ENCODE measurements at places on chromosomes 3 and 15.

GRCh38 chr3:50658831-50659230 lies 15.9 kb upstream of the DOCK3 start:
- DNase-seq, result no peak

DNA sequence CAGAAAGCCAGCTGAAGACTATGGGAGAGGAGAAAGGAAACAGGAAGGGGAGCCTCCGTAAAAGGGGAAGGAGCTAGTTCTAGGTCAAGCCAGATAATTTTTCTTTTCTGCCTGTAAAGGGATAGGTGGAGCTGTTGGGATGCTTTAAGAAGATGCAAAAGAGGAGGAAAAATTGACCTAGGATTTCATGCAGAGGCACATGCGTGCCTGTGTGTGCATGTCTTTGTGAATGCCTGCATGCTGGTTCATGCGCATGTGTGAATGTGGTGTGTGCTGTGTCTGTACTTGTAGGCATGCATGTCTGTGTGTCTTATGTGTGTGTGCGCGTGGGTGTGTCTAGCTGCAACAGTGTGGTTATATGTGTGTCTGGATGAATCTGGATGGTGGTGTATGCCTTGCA lies 27.3 kb downstream of the CCDC33 start:
- no peak for DNase-seq

DNA sequence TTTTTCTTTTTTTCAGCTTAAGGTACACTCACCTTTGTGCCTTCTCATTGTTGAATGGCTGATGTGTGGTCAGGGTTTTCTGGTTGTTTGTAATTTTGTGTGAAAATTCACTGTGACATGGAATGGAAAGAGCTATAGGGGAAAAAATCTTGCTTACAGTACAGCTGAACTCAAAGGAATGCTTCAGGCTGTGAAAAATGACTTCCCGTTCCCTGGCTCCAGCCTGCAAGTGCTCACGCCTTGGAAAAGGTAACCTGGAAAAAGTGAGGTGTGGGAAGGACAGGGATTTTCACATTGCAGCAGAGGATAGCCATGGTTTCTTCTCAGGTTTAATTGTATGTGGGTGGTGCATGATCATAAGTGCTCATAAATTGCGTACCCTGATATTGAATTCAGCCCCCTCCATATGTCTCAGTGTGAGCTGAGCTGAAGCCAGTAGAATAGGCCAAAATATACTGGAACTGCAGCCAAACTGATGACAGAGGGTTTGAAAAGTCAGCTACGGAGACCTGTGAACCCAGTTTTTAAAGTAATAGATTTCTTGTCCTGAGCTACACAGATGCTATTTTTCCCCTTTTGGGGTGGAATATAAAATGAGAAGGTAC lies 228.7 kb upstream of the RASGRP1 start:
- DNase-seq, result no peak

GRCh38 chr3:118742760-118743159 lies 291.9 kb downstream of the IGSF11 start:
- DNase-seq, result no peak

DNA sequence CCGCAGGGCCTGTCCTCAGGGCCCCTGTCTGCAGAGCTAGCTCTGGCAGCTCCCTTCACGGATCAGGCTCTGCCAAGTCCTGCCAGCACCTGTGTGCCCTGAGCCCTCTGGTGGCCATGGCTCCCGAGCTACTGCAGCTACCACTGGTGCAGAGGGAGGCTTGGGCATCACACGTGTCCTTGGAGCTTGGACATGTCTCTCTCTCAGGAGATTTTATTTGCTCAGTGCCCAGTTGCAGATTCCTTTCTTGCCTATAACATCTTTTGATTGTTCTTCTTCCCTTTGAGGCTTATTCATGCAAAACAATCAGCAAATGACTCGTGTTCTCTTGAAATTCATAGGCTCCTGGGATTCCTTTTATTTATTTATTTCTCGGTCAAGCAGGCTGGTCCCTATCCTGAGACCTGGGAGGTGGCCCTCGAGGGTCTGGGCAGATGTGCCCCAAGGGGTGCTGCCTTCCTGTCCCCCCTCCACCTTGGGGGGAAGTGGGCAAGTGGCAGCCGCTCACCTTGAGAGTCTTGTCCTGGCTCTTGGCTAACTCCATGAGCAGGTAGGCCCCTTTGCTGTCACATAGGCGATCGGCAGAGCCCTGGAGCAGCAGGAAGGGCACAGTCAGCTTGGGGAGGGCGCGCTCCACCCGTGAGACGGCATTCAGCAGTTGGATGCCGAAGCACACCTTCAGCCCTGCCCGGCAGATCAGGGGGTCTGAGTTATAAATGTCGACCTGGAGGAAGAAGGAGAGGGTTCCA lies 21.9 kb downstream of the ABTB1 start:
- no peak for DNase-seq

Measured in ecto neural progenitor cell (in vitro differentiated cells).